Stimulated activated naive CD8-positive, alpha-beta T cell treated with anti-CD3 and anti-CD28 coated beads, Interleukin-15, amount 100 ng/mL, for 72 hours (primary cell): ENCODE measurements at places on chromosomes 13 and 19.
A peak's percentile ranks its signal among the peaks of the same experiment; 100 is the strongest.

- no peak for DNase-seq
These were observed 3.8 kb downstream of the WBP4 start for GRCh38 chr13:41065078-41065477.

- DNase-seq = no peak
These were observed 746 bp downstream of the RAB3D start for GRCh38 chr19:11338569-11339253.

- DNase-seq = no peak
These were observed 4.2 kb upstream of the LRRC25 start for GRCh38 chr19:18401580-18402112.

DNA sequence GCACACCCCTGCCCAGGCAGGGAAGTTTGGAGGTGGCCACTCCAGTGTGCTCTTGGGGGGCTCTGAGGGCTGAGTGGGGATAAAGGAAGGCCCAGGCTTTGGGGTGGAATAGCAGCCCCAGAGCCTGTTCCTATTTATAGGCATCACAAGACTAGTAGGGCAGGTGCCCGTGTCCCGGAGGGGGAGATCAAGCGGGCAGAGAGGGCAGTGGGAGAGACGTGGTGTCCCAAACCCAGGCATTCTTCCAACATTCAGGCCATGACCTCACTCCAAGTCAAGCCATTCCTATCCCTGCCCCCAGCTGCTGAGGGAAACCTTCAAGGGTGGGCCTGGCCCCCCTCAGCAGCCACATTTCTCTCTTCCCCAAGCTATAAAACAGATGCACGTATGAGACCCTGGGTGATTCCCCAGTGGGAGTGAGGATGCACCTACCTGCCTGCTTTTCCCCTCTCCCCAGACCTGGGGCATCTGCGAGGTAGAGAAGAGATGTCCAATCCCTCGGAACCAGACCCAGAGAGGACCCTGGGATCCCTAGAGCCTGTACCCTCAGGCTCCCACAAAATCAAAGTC, 3.9 kb downstream of the WIZ start:
- DNase-seq = no peak

DNA sequence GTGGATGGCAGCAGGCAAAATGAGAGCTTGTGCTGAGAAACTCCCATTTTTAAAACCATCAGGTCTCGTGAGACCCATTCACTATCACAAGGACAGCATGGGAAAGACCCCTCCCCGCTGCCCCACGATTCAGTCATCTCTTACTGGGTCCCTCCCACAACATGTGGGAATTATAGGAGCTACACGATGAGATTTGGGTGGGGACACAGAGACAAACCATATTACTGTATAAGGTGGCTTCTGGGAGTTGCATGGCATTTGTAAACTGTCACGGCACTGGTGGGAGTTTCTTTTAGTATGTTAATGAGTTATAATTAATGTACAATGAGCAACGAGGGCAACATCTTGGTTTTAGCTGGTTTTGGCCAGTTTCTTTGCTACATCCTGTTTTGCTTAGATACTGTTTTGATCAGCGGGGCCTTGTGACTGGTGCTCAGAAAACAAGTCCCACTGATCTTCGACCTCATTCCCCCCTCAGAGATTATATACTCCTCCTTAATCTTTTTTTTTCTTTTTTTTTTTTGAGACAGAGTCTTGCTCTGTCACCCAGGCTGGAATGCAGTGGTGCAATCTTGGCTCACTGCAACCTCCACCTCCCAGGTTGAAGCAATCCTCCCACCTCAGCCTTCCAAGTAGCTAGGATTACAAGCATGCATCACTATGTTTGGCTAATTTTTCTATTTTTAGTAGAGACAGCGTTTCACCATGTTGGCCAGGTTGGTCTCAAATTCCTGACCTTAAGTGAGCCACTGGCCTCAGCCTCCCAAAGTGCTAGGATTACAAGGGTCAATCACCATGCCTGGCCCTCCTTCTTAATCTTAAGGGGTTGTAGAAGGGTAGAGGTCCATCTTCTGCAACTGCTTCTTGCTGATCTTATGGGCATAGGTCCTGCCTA, 21.3 kb upstream of the ZNF599 start:
- DNase-seq = no peak

- no peak for DNase-seq
These were observed 10.3 kb downstream of the IER2 start for GRCh38 chr19:13160557-13160956.

DNA sequence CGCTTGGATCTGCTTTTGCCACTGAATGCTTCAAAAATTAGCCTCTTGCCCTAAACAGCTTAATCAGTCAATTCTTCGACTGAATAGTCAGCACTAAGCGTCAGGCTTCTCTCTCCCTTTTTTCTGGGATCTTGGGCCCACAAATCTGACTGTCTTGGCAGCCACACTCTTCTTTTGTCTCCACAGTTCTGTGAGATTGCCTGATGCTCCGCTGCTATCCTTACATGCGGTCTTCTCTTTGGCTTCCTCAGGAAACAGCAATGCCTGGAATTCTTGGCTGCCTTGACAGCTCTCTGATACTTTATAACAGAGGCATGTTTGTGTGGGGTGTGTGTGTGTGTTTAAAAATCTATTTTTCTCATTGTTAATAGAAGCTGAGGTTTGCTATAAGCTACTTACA, 32.6 kb downstream of the ERCC5 start:
- DNase-seq = no peak

DNA sequence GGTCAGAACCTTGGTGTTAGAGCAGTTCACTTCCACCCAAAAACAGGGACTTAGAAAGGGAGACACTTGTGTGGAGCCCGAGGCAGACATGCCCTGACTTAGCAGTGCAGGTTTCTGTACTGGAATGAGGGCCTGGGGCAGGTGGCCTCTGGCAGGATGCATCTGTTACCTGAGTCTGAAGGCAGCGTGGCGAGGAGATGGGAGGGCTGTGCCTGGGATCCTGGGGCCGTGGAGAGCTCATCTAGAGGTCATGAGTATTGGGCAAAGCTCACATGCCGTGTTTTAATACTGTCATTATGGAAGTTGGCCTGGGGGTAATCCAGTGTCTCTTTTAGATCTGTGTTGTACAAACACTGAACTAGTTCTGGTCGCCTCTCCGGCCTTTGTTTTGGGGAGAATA, 21.4 kb downstream of the KDM4B start:
- DNase-seq = no peak

- DNase-seq = no peak
These were observed 162.4 kb downstream of the PCDH20 start for GRCh38 chr13:61253105-61253877.

GRCh38 chr19:35671818-35672217, 5.5 kb downstream of the UPK1A start:
- DNase-seq = no peak

DNA sequence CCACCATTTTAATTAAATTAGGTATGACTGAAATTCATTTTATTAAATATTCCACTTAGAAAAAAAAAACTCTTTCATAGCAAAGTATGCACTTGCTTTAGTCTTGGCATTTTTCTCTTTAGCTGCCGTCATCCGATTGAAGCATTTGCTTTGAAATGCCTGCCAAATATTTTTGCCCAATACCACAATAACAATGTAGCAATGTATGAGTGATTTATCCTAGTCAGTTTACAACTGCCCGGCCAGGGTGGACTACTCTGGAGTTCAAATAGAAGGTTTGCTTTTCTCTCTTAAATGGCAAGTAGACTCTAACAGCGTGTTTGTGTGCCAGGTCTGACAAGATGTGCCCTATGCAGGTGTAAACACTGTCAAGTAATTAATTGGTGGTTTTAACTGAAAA, 675.3 kb upstream of the SGCG start:
- no peak for DNase-seq

GRCh38 chr13:27792393-27793218, at the start of gene GSX1:
GSX1 (plus strand) TSS chr13:27792483; CDS start chr13:27792691, 208 bp downstream.
- DNase-seq = peak; percentile 57

DNA sequence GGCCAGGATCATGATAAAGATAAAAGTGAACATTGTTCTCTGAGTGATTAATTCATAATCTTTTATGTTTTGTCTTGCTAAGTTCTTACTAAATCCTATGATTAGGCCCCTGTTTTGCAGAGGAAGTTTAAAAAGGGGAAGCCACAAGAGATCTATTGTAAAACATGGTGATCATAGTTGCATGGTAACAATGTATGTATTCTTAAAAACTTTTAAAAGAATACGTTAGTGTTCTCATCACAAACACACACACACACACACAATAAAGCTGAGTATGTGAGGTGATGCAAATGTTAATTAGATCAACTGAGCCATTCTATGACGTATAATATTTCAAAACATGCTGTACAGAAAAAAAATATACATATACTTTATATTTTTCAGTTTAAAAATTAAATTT, 51.2 kb downstream of the MBD3L2B start:
- no peak for DNase-seq

DNA sequence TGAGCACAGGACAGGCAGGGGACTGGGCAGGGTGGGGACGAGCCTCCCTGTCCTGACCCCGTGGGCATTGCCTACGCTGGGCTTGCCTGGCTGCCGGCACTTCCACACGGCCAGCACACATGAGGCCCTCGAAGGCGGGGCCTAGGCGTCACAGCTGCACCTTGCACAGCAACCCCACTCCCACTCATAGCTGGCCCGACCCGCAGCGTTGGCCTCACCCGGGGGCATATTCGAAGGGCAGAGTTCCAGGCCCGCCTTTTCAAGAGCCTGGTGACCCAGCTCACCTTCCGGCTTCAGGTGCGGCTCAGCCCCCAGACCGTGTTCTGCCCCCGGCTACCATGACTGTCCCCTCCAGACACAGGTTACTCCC, 16.9 kb upstream of the PROZ start:
- no peak for DNase-seq

- no peak for DNase-seq
These were observed 38.7 kb downstream of the SKA3 start for GRCh38 chr13:21137696-21138095.

DNA sequence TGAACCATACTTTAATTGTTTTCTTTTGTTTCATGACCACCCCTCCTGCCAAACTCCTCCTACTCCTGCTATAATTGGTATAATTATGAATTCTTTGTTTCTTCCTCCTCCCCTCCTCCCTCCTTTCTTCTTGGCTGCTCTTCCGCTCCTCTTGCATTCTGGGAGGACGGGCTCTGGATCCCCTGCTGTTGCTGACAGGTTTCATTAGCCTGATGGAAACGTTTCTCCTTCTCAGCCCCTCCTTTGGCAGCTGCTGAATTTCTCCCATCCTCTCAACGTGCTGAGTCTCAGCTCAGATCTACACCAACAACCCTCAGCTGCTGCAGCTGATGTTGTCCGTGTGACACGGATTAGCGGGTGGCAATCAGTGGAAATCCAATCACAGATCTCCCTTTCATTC, 97.1 kb upstream of the UBAC2 start:
- DNase-seq = no peak

DNA sequence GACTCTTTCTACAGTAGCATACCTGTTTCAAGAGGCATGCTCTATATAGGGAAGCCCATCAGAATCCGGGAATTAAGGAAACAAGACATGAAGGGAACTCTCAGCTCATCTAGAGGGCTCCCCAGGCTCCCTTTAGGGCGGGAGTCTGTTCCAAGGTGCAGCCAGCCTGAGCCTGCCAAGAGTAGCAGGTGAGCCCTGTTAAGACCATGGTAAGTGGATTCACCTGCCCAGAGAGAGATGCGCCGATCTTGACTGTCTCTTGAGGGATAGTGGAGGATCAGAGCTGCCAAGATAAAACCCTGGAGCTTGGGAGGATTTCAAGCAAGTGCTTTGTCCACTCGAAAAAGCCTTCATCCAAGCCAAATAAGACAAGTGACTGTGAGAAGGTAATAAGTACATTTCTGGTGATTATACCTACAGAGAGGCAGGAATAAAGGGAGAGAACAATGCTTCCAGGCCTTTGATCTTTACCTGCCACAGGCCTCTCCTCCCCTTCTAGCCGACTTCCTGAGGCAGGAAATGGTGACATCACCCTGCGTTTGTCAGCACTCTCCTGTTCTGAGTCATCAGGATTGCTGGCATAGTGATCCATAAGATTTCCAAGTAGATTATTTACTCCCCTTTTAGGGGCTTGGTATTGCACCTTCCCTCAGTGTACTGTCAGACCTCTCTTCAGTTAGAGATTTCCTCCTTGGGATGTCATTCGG, 31.5 kb downstream of the KLF5 start:
- DNase-seq = no peak

DNA sequence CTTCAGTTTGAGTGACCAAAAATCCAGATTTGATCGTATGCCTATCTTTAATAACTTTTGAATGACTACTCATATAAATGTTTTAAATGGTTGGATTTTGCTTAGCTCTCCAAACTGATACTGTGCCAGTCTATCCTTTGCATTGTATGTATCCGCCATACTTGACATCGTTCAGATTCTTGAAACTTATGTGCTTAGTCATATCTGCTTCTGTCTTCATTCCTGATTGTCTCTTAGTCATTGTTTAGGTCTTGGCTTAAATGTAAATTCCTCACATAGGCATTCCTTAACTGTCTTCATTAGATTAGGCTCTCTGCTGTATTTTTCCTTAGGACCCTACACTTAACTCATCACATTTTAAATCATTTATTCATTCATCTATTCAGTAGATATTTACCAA, 126.0 kb downstream of the PCCA start:
- DNase-seq = no peak

GRCh38 chr19:2332341-2333026, 4.0 kb downstream of the SPPL2B start:
- peak; percentile 67 for DNase-seq

DNA sequence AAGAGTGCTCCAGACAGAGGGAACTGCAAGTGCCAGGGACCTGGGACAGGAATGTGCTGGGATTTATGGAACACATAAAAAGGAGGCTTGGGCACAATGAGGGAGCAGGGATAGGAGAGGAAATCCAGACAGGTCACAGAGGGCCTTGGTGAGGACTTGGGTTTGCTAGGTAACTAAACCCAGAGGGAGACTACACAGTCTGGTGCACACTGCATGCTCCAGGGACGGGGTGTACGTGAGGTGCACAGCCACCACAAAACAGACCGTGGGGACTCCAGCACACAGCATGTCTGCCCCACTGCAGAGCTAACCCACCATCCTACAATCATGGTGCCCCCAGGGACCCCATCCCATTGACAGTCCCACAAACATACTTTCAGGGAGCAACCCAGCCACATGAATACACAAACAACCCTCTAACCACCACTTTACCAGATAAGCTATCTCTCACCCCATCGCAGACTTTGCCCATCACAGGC, 5.5 kb upstream of the ZFP36 start:
- DNase-seq = no peak

DNA sequence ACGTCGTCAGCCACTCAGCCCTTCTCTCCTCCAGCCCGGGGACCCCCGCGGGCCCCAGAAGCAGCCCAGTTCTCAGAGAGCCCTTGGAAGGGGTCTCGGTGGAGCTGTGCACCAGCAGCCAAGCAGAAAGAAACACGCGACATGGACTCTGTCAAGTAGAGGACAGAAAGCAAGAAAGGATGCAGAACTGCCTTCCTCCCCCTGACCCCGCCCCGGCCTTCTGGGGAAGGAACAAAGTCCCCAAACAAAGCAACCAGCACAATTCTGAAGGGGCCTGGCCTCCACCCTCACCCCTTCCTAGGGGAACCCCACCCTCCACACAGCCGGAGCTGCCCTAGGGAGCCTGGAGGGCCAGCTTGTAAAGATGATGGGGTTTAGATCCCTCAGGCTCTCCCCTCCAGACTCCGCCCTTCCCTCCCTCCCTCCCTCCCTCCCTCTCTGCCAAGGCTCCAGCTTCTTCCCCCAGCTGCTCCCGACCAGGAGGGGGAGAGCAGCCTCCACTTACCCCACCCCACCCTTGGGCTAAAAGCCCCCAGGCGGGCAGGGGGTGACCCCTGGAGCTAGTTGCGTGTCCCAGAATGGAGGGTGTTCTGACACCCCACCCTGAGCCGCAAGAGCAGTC, 7.8 kb downstream of the LYL1 start:
- DNase-seq = no peak
